Stimulated activated CD4-positive, alpha-beta T cell treated with anti-CD3 and anti-CD28 coated beads, Interleukin-1b, Interleukin-23, amount 100 ng/mL, for 48 hours (primary cell): ENCODE measurements at places on chromosomes 11 and 22.

- DNase-seq: no peak
Observed at GRCh38 chr22:48702573-48703264, 1125.0 kb downstream of the BRD1 start.

DNA sequence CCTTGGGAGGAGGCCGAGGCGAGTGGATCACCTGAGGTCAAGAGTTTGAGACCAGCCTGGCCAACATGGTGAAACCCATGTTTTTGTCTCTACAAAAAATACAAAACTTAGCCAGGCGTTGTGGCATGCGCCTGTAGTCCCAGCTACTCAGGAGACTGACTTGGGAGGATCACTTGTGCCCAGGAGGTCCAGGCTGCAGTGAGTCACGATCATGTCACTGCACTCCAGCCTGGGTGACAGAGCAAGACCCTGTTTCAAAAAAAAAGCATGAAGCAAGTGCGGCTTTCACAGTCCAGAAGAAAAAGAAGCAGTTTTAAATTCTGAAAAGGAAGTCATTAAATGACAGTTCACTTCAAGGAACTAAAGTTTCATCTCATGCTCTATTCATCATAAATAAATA, 7.1 kb upstream of the LTO1 start:
- no peak for DNase-seq

DNA sequence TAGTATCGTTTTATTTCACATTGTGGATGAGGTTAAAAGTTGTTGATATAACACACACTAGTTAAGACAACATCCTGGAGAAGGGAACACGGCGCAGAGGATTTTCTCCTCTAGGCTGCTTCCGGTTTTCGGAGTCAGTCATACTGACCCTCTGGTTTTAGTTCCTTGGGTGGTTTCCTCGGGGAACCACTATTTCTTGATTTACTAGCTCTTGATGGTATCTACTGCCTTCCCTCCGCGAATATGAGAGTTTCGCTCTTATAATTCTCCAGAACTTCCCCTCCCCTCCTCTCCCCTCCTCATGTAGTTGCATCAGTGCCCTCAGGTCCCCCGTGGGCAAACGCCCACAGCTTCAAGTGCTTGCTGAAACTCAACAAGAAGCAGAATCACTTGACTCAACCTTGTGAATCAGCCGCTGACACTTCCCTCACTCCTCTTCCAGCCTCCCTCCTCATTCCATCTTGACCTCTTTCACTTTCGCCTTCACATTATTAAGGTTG, 15.9 kb upstream of the APOBEC3A start:
- peak; percentile 89 for DNase-seq

GRCh38 chr22:27546157-27546935, 255.2 kb downstream of the MN1 start:
- DNase-seq: no peak

DNA sequence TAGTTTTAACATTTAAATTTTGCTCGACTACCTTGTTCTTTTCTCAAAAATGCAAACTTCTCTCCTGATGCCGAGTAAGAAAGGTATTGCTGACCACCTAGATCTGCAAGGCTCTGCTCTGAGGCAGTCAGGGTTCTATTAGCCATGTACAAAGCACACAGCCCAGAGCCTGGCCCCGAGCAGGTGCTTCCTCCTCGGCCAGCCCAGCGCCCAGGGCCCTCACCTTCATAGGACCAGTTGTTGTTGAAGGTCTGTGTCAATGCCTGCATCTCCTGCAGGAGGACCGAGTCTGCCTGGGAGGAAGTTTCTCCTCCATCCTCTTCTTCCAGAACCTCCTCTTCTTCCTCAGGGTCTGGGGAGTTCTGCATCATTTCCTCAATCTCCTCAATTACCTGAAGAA, 35.8 kb downstream of the FEZ1 start:
- no peak for DNase-seq

DNA sequence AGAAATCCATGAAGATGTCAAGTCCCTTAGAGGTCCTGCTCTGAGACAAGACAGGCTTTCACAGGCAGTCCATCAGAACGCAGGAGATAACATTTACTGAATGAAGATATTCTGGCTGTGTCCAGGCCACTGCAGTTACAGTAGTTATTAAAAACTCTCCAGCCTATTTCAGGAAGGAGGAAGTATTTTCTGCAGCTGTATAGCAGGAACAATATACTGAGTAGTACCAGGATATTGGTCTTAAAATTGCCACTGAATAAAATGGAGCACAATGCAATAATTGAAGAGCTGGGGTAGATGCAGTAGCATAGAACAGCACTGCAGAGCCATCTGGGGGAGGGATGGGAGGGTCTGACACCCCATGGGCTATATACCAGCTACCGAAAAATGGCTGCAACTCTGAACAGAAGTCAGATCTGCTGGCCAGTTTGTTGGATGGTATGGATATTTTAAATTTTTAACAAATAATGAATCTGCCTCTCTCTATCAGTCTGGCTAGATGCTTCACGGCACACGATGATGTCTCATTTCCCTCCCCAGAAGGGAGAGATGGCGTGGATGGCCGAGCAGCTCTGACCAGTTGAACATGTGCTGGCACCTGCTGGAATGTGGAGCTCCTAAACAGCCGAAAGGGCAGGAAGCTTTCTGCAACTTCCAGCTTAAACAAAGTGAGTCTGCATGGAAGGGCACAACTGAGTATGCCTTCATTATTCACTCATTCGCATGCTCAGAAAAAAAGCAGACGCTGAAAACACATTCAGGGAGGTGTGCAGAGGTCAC, 342.1 kb upstream of the SYN3 start:
- DNase-seq: no peak

GRCh38 chr11:35709376-35709775, 46.8 kb downstream of the TRIM44 start:
- no peak for DNase-seq
